ENCODE measurements at places on chromosomes 4 and X. TPM values are rescaled to one million over a fixed set of nuclear protein-coding genes. Genes with fewer than 3 reads are reported as not detected.

DNA sequence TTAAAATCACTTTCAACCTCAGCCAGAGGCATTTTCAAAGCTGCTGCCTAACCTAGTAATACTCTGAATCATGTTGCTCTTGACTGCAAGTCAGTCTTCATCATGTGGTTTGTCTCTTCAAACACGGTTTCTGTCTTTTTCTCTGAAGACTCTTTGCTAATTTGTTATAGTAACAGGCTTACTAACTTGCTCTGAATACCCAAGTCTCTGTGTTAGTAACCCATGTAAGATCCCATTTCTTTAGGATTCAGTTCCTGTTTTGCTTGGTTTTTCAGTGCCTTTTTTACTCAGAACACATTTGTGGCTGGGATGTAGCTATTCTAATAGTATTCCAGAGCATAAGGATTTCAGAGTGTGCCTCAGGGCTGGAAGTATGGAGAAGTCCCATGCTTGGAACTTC lies 1450.6 kb upstream of the IGFBP7 start:
- DNase-seq, result no peak

Gene ZNF827
- total RNA-seq, result 13.3 TPM

DNA sequence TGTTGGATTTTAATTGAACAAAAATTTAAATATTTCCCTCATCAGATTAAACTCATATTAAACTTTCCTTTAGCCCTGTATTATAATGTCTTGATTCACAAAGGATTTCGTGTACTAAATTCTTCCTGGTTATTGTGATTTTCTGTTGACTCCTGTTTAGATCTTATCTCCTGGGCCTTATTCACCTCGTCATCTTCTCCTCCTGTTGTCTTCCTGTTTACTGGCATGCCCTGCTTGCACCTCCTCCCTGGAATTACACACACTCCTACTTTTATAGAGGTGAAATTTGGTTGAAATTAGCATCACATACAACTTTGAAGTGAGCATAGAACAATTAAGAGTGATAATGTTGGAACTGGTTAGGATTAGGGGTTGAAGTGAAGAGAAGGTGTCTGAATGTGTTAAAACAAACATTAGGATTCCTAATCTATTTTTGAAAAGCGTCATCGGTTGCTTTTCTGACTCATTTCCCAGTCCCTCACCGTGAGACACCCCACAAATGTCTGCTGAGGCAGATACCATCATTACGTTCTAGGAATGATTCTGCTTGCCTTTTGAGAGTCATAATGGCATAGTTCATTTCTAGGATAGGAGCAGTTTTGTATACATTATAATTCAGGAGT lies 32.5 kb downstream of the TLL1 start:
- no peak for DNase-seq

DNA sequence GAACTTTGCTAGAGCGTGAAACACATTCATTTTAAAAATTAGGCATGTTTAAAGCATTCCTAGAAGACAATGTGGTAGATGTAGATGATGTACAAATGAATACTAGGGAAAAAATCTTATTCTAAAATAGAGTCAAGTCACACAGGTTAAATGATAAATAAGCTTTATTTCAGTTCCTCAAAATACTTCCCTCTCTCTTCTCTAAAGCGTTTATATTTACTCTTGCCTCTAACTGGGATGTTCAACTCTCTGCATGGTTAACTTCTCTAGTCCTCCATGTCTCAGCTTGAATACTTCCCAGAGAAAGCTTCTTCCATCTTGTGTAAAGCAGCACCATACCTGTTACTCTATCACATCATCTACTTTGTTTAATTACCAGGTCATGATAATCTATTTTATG lies 30.9 kb upstream of the GLRA3 start:
- no peak for DNase-seq

DNA sequence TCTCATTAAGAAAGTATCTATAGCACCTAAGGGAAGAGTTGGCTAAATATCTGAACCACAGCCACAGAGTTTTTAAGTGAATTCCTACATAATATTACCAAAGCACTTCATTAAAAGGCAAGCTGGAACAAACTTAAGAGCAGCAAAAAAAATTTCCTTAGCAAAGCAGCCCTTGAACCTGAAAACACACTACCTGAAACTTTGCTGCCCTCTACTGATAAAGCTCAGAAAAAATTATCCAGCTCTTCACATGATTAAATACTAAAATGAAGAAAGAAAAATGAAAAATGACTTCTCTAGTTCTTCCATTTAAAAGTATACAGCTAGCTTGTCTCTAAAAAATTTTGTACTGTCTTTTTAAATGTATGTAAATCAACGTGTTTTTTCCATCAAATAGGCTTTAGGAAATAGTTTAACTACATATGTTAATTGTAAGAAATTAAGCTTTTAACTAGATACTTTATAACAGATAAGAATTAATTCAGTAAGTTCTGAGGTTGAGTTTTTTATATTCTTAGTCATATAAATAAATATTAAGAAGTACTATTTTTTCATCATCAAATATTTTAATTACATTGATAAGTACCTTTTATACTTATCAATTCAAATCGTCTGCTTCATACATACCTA lies 156.1 kb downstream of the STPG2 start:
- DNase-seq, result no peak

- DNase-seq, result no peak
Measured at GRCh38 chr4:179415847-179416223, 1973.6 kb upstream of the AGA start.

DNA sequence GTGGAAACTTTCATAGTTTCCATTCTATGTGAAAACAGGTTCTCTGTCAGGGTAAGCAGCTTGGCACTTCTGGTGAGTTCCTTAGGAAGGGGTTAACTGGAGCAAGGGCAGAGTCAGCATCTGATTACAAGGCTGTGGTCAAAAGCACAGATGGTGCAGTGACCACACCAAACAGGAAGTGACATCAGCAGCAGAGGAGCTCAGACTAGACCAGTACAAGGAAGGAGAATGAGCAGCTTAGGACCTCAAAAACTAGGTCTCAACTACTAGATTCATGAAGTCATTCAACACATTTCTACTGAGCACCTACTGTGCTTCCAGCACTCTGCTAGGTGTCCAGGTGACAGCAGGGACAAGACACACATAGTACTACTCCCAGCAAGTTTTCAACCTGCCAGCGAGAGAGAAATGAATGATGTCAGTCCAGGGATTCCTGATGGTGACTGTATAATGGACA lies 130.2 kb downstream of the AMELX start:
- DNase-seq, result no peak

Gene OPHN1
- 5.7 TPM for total RNA-seq

Data from left cardiac atrium (tissue), 4 donors.